Activated CD4-positive, alpha-beta T cell treated with anti-CD3 and anti-CD28 coated beads for 4 hours (primary cell): ENCODE measurements at places on chromosomes 12 and 14.
A peak's percentile ranks its signal among the peaks of the same experiment; 100 is the strongest.

- DNase-seq = no peak
Measured at GRCh38 chr12:123906711-123907420, 65.8 kb downstream of the CCDC92 start.

DNA sequence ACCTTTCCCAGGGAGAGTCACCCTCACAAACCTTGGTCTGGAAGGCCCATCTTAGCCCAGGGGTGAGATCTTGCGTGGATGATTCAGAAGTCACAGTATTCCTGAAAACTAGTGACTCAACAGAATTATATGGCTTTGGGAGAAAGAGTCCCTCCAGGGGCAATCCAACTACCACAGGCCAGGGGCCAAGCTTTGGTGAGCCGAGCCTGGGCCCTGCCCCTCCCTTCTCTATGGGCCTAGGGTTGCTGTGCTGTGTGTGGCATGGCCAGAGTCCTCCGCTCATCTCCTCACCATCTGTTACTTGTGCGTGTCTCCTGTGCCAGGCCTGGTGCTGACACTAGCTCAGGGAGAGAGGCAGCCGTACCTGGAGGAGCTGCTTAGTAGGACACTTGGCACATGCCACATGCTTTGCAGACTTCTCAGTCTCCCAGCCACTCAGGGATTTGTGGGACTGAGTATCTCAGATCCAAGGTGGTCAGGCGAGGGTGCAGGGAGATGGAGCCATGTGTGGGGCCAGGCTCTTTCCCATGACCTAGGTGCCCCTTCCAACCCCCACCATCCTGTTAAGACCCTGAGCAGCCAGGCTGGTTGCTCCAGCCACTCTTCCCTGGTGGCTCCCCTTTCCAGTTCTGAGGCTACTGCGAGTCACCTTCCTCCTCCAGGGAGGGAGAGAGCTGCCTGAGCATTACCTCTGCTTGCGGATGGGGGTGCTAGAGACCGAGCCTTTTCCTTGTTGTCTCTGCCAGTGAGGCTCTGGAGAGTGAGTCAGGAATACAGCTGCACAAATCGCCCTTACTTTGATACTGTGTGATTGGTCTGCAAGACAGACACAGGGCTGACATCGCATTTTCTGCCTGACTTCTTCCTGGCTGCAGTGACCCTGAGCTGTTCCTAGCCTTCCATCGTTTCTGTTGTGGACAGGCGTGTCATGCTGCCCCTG, 94.1 kb downstream of the SLC25A47 start:
- no peak for DNase-seq

DNA sequence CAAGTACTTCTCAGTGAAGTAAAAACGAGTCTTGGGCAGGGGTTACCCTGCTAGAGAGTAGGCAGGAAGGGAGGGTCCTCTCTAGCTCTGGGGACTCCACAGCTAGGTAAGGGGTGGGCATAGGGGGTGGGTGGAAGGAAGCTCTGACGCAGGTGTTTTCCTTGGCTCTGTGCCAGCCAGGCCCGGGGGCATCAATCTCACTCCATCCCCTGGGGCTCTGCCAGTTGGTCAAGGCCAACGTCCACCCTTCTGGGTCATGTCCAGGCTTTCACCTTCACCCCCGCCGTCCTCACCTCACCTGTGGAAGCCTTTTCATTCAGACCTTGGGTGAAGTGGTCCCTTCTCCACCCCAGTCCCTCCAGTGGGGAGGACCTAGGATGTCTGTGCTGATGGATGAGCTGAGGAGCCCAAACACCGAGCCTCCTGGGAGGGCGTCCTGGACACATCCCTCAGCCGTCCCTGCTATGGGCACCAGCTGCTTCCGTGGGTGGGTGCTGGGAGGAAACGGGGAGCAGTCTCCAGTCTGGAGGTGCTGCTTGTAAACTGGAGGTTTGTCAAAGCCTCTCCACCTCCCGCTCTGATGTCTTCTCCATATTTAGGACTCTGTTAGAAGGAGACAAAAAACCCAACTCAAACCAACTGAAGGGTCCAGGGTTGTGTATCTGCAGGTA, 71.5 kb upstream of the SFSWAP start:
- DNase-seq = no peak

DNA sequence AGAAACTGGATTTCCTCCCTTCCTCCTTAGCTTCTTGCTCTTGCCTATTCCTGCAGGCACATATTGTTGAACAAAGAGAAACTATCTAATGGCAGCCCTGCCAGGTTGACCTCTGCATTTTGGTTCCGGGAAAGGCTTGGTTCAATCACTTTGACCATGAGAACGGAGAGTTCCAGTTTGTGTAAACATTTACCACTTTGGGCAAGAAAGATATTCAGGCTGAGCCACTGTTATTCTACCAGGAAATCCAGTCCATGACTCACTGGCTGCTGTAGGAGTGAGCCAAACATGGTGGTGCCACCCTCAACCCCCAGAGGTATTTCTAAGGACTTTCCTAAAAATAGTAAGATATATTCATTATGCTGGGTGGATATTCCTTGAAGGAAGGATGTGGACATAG, 242.2 kb upstream of the OR4E1 start:
- no peak for DNase-seq

DNA sequence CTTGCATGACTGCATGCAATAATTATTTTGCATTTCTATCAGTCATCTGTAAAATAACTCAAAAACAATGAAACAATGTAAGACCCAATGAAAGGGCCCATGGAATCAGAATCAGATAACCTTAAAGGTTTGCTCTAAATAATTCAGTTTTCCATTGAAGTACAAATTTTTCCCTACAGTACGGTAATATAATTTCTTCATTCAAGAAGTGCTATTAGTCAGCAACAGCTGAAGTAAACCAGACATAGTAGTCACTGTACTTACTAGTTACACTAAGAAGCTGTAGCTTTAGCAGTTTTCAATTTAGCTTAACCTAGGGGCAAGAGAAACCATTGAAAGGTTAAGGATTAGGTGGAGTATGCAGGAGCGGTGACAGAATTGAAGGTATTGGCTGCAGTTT, 43.5 kb downstream of the BCAT1 start:
- DNase-seq = no peak

- no peak for DNase-seq
Measured at GRCh38 chr12:52215587-52216031, 17.4 kb upstream of the KRT7 start.

DNA sequence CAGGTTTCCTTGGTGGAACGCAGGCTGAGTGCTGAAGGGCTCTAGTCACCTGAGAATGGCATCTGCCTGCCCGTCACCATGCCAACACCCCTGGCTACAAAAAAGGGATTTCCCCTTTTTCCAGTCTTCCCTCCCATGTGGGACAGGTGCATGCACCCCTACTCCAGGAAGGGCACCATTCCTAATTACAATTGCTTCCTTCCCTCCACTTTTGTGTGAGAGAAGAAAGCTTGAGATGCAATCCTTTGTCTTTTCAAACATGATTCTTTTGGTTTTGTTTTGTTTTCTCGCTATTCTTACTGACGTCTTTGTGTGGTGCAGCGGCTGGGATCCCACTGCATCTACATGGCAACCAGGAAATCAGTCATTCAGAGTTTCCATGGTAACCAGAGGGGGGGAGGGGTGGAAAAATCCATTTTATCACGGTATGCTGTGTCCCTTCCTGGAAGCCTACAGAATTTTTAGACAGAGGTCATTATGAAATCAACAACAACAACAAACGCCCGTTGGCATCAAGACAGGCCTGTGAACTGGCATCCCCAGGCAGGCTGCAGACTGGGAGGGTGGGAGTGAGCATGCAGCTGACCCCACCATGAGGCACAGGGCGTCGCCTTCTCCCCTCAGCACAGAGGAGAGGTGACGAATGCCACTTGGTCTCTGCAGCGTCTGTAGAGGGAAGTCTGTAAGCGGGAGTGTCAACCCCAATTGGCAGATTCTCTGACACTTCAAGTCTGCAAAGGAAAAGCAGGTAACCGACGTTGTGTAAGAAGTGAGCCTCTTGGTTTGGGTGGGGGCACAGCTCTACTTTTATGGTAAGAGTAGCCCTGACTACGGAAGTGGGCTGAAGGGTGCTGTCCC, 13.6 kb upstream of the GNG2 start:
- DNase-seq = peak; percentile 89

GRCh38 chr12:50505675-50506530, 1.1 kb downstream of the DIP2B start:
- no peak for DNase-seq

- no peak for DNase-seq
Measured at GRCh38 chr12:54329759-54330158, 4.8 kb downstream of the COPZ1 start.

- no peak for DNase-seq
Measured at GRCh38 chr12:39682689-39683477, 63.3 kb upstream of the ABCD2 start.

DNA sequence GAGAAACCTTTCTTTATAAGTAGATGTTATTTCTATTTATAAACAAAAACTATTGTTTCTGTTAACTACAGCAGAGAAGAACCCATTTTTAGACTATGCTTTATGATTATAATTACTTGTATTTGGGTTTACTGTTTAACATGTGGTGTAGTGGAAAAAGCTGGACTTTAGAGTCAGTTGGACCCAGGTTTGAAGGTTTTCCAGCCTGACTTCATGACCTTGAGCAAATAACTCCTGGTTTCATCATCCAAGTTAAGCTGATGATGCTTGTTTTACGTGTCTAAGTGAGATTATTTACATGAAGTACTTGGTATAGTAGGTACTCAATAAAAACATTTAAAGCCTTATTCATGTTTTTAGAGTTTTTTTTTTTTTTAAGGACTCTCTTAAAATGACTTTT, 221.8 kb upstream of the ARHGAP5 start:
- no peak for DNase-seq

GRCh38 chr14:34275078-34275477, 187.0 kb downstream of the SPTSSA start:
- DNase-seq = no peak

- DNase-seq = no peak
Measured at GRCh38 chr12:124336184-124336437, 41.2 kb downstream of the RFLNA start.

- DNase-seq = no peak
Measured at GRCh38 chr14:61719344-61720293, 24.3 kb downstream of the HIF1A start.

- no peak for DNase-seq
Measured at GRCh38 chr12:81440001-81440400, 319.1 kb downstream of the PPFIA2 start.

DNA sequence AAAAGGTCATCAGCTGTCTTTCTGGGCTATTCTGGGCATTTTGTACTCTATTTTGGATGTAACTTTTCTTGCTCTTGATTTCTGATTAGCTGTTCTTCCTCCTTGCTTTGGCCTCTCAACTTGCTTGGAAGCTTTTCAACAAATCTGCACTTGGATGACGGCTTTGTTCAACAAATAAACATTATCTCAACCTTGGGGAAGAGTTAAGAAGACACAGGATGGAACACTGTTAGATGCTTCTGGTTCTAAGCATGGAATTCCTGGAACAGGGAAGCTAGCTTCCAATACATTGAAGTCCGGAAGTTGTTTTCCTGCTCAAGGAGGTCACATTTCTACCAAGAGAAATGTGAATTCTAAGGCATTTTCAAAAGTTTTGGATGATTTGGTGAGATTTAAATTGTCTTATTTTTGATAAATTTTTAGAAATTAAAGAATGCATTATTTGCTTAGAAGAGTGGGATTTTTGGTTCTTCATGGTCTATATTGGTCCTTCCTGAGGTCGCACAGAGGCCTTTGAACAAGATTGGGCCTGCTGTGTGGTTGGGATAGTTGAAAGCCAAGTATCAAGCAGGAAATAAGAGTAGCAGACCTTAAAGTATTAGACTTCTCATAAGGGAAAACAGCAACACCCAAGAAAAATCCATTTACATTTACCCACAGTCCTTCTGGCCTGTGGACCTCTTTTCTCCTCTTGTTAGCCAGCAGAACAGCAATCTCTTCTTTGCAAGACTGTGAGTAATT, 59.2 kb downstream of the PPFIBP1 start:
- DNase-seq = no peak

GRCh38 chr12:60072911-60073310, 477.1 kb downstream of the SLC16A7 start:
- no peak for DNase-seq

- no peak for DNase-seq
Measured at GRCh38 chr12:5014269-5014668, 29.4 kb upstream of the KCNA5 start.

DNA sequence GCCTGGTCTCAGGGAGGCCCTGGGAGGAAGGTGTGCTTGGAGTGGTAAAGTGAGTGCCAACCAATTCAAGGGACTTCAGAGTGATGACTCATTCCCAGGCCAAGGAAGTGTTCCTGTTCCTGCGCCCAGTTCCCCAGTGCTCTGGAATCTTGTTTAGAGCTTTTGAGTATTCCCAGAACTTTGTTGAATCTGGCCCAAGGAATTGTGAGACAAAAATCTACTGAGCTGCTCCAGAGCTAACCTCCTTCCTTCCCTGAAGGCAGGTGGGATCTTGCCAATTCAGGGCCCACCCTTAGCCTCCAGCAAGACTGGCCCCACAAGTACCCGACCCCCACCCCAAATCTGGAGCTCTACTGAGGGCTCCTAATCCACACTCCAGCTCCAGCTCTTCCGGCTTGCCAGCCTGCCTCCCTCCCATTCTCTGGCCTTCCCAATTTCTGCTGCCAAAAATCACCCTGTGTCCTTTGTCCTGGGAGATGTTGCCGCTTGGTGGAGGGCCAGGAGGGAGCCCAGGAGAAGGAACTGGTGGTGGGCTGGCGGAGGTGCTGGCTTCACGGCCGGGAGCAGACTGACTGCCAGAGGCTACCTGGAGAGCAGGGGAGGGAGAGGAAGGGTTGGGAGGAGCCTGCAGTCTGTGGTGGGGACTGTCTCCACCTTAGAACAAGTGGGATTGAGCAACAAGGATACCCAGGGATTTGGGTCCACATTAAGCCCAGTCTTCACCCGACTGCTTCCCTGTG, 2.0 kb upstream of the ATN1 start:
- no peak for DNase-seq

- DNase-seq = no peak
Measured at GRCh38 chr12:77808534-77808933, 22.2 kb upstream of the NAV3 start.

DNA sequence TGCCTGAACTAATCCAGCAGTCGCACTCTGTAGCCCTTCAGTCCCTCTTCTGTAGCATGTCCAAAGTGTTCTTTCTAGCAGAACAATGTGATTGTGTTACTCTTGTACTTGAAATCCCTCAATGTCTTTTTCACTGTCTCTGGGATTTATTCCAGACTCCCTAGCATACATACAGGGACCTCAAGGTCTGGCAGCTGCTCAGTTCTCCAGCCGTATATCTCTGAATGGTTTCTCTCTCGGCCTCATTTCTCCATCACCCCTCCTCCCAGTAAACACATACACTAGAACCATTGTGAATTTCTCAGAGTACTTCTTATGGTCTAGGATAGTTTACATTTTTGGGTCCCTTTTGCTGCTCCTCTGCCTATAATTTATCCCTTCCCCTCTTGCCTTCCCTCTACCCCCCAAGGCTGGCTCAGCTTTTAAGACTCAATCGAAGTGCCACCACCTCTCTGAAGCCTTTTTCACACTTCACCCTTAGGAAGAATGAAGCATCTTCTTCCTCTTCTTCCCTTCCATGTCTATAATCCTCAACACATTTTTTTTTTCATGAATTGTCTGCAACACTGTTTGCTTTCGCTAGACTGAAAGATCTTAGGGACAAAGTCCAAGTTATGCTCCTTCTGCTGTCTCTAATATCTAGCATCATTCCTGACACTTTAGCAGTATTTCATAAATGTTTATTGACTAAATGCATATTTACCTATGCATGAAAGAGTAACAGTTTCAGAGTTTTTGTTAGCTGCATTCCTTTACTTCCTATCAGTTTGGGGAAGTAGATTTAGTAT, 446.1 kb downstream of the ZFP36L1 start:
- DNase-seq = no peak

GRCh38 chr12:112148031-112148513, 22.7 kb downstream of the TRAFD1 start:
- no peak for DNase-seq
